Progenitor cell of endocrine pancreas (in vitro differentiated cells): ENCODE measurements at places on chromosomes 6 and 20. TPM values are rescaled to one million over a fixed set of nuclear protein-coding genes. Genes with fewer than 3 reads are reported as not detected.

Gene LGSN
- total RNA-seq: 0.18 TPM in 1 of 2 replicates, not detected in the other

Gene RSPH9
- 0.29 and 0.31 TPM in 2 replicates for total RNA-seq

Gene SPTLC3
- total RNA-seq: 42.7 and 52.2 TPM in 2 replicates

Gene MATN4
- total RNA-seq: 0.20 TPM in 1 of 2 replicates, not detected in the other

Gene PRL
- total RNA-seq: not detected in 2 replicates

Gene TULP1
- 0.22 TPM in 2 replicates for total RNA-seq

Gene DTNBP1
- 17.7 and 18.7 TPM in 2 replicates for total RNA-seq
